ENCODE measurements at places on chromosomes 12 and 14. TPM values are rescaled to one million over a fixed set of nuclear protein-coding genes. Genes with fewer than 3 reads are reported as not detected.

The TTLL5 gene
- total RNA-seq, result 33.3 TPM

The ARF6 gene
- total RNA-seq, result 165 TPM

The LRP1-AS gene
- total RNA-seq, result not detected

The KLRC4 gene
- total RNA-seq, result not detected

The CDK4 gene
- 84.4 TPM for total RNA-seq

The HOXC12 gene
- not detected for total RNA-seq

The EMP1 gene
- 36.1 TPM for total RNA-seq

The KRT75 gene
- not detected for total RNA-seq

DNA sequence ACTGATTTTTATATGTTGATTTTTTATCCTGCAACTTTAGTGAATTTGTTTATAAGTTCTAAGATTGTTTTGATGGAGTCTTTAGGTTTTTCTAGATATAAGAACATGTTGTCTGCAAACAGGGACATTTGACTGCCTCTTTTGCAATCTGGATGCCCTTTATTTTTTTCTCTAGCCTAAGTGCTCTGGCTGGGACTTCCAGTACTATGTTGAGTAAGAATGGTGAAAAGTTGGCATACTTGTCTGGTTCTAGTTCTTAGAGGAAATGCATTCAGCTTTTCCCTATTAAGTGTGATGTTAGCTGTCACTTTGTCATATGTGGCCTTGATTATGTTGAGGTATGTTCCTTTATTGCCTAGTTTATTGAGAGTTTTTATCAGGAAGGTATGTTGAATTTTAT lies 68.1 kb downstream of the ERC1 start:
- H3K36me3 ChIP-seq, result peaks cover 41% of the 10 kb centered on the region
- H3K4me3 ChIP-seq, result no peak overlapping the region
- no peaks in the 10 kb centered on the region for H3K27me3 ChIP-seq
- no peak for DNase-seq
- peaks cover 2% of the 10 kb centered on the region for H3K4me1 ChIP-seq
- H3K27ac ChIP-seq, result no peak overlapping the region

GRCh38 chr12:109680264-109681005 lies 33.2 kb upstream of the FAM222A start:
- no peak overlapping the region for H3K4me3 ChIP-seq
- no peak overlapping the region for H3K27ac ChIP-seq
- H3K36me3 ChIP-seq, result no peaks in the 10 kb centered on the region

GRCh38 chr14:26486922-26487321 lies 110.9 kb downstream of the NOVA1 start:
- no peak overlapping the region for H3K4me3 ChIP-seq
- no peaks in the 10 kb centered on the region for H3K4me1 ChIP-seq
- H3K27me3 ChIP-seq, result no peaks in the 10 kb centered on the region
- H3K36me3 ChIP-seq, result no peaks in the 10 kb centered on the region
- DNase-seq, result no peak
- no peak overlapping the region for H3K27ac ChIP-seq

DNA sequence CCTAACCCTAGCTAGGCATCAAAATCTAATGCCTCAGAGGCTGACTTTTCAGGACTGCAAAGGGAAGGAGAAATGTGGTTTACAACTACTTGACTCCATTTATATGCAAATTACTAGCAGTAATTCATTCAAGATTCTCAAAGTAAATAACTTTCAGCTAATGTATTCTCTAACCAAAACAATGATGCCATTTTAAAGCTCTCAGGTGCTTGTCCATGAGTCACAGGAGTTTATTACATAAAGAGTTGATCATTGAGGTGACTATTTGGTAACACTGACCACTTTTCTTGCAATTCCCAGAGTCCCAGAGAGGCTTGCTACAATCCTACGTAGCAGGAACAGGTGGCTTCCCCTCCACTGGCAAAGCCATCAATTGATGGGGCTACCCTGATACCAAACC lies 109.0 kb upstream of the SLC35F4 start:
- peaks cover 9% of the 10 kb centered on the region for H3K27me3 ChIP-seq
- H3K27ac ChIP-seq, result no peak overlapping the region
- no peak for DNase-seq
- no peak overlapping the region for H3K4me3 ChIP-seq
- H3K36me3 ChIP-seq, result no peaks in the 10 kb centered on the region
- H3K4me1 ChIP-seq, result no peaks in the 10 kb centered on the region

GRCh38 chr14:57864659-57865058 lies 1.2 kb downstream of the SLC35F4 start:
- no peak overlapping the region for H3K27ac ChIP-seq
- no peaks in the 10 kb centered on the region for H3K36me3 ChIP-seq
- H3K27me3 ChIP-seq, result peaks cover 27% of the 10 kb centered on the region
- H3K4me3 ChIP-seq, result no peak overlapping the region
- no peak for DNase-seq
- no peaks in the 10 kb centered on the region for H3K4me1 ChIP-seq

DNA sequence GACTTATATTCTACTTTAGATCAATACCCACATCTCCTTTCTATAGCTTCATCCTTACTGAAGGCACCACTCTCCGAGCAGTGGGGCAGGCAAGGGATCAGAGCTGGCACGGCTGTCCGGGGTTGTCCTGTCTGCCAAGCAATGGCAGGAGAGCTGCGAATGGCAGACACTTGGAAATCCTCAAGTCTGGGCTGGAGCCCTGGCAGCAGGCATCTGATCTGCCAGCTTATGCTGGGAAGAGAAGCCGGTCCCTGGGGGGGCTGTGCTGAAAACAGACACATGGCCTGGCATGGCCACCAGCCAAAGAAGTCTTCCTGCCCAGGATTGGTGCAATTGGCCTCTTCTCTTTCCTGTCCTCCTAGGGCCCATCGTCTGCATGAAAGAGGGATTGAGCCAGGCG lies 280.2 kb upstream of the PWP1 start:
- DNase-seq, result no peak
- H3K36me3 ChIP-seq, result peaks cover 5% of the 10 kb centered on the region
- H3K4me1 ChIP-seq, result peaks cover 21% of the 10 kb centered on the region
- H3K4me3 ChIP-seq, result no peak overlapping the region

GRCh38 chr12:22978962-22979361 lies 354.0 kb downstream of the ETNK1 start:
- no peak overlapping the region for H3K27ac ChIP-seq
- peaks cover 2% of the 10 kb centered on the region for H3K27me3 ChIP-seq
- no peaks in the 10 kb centered on the region for H3K4me1 ChIP-seq

DNA sequence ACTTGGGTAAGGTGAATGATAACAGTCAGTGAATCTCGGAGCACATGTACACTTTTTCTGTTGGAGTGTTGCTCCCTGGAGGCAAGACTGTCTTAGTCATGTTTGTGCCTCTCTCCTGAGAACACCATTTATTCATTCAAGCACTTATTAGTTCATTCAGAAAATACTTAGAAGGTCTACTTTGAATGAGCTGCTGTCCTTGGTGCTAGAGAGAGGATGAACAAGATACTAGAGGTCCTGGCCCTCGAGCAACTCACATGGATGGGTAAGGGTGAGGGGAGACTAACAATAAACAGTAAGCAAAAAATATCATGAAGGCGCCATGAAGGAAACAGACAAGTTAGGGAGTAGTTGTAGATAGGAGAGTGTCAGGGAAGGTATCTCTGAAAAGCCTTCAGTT lies 17.1 kb upstream of the SAMD4A start:
- peaks cover 4% of the 10 kb centered on the region for H3K27me3 ChIP-seq
- H3K4me3 ChIP-seq, result no peak overlapping the region
- H3K4me1 ChIP-seq, result no peaks in the 10 kb centered on the region
- DNase-seq, result no peak

DNA sequence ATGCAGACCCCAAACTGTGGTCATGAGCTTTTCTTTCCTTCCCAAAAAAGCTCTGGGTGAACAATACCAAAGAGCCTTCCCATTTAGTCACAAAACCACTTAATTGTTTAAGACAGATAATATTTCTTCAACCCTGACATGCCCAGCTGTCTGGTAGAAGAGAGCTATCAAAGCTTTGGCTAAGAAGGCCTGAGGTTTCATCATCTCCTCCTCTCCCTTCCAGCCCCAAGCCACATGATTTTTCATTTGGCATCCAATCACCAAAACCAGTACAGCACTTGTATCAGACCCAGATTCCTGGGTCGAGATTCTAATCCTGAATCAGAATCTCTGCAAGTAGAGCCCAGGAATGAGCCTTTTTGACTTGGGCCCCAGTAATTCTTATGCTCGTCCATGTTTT lies 199.6 kb upstream of the TMEM260 start:
- H3K36me3 ChIP-seq, result no peaks in the 10 kb centered on the region
- H3K27me3 ChIP-seq, result peaks cover 4% of the 10 kb centered on the region
- H3K4me1 ChIP-seq, result no peaks in the 10 kb centered on the region

GRCh38 chr14:58914279-58914855 lies 274.1 kb upstream of the DAAM1 start:
- no peak overlapping the region for H3K4me3 ChIP-seq
- H3K27ac ChIP-seq, result no peak overlapping the region
- H3K4me1 ChIP-seq, result no peaks in the 10 kb centered on the region
- no peak for DNase-seq
- H3K27me3 ChIP-seq, result no peaks in the 10 kb centered on the region

GRCh38 chr14:94011795-94012194 lies 14.3 kb upstream of the OTUB2 start:
- H3K27ac ChIP-seq, result peak overlapping the region; percentile 88
- peak overlapping the region; percentile 26 for H3K4me3 ChIP-seq
- H3K4me1 ChIP-seq, result peaks cover 63% of the 10 kb centered on the region
- no peaks in the 10 kb centered on the region for H3K36me3 ChIP-seq
- H3K27me3 ChIP-seq, result peaks cover 8% of the 10 kb centered on the region

DNA sequence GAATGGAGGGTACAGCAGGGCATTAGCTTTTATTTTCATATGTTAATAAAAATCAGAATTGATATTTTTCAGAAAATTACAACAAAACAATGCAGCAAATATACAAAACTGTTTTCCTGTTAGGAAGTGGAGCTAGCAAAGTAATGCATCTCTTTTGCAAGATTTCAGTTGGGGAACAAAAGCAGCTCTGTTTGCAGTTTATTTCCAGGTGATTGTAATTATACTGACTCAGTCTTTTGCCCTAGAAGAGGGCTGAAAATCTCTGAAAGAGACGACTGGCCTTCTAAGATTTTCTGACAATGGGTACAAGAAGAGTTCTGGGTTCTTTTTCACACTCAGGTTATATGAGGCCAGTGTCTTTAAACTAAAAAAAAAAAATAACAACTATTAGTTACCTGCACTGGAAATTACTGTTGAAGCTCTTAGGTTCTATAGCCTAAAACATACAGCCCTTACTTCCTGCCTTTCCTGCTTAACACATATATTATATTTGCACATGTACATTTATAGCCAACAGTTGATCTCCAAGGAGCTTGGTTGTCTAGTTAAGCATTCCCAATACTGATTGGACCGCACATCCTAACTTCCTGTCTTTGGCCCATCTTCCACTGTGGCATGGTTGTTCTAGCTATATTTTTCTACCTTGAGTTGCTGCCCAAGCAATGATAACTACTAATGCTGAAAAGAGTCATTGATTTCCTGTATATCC lies 199.1 kb upstream of the KRR1 start:
- no peak overlapping the region for H3K27ac ChIP-seq
- H3K27me3 ChIP-seq, result peaks cover 20% of the 10 kb centered on the region
- no peaks in the 10 kb centered on the region for H3K4me1 ChIP-seq

DNA sequence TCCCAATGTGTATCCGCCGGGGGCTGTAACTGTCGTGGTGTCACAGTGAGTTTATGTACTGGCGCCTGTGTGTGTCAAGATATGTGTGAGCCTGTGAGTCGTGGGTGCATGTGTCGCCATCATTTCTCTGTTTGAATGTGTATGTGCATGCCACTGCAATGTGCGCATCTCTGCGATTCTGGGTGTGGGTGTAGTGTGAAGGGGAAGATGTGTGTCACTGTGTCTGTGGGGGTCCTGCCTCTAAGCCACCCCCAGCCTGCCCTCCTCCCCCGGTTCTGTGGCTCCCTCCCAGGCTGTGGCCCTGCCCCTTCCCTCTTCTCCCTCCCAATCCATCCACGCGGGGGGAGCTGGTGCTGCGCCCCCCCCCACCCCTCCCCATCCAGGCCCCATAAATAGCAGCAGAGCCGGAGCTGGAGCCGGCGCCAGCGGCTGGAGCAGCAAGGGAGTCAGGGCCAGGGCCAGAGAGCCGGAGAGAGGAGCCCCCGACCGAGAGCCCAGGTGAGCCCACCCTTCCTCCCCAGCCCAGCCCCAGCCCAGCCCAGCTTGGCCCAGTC lies at the start of gene CPNE6:
CPNE6 (plus strand) TSS at position 419 of the 554 bp plus-strand sequence. CDS start 1,375 bp downstream, outside the sequence.
- no peak for DNase-seq
- H3K27ac ChIP-seq, result no peak within 1 kb of the TSS
- no peaks in the 10 kb centered on the region for H3K36me3 ChIP-seq
- H3K4me1 ChIP-seq, result peaks cover 11% of the 10 kb centered on the region
- H3K4me3 ChIP-seq, result no peak within 1 kb of the TSS
- peaks cover 2% of the 10 kb centered on the region for H3K27me3 ChIP-seq

DNA sequence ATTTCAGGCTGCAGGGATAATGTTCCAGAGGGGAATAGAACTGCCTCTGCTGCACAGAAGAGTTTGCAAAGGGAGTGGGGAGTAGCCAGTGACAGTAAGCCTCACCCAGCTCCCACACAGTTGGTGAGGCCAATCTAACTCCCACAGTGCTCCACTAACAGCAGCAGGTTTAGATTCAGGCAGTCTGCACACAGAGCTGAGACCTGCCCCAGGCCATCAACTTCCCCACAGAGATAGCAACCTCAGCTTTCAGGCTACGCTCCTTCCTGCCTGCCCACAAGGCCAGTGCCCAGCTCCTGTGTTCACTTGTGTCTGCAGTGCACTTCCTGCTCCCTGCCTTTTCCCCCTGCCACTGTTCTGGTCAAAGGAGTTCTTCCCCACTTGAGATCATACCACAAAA lies 107.5 kb downstream of the TBC1D30 start:
- H3K27ac ChIP-seq, result no peak overlapping the region
- H3K27me3 ChIP-seq, result peaks cover 21% of the 10 kb centered on the region
- H3K36me3 ChIP-seq, result no peaks in the 10 kb centered on the region

DNA sequence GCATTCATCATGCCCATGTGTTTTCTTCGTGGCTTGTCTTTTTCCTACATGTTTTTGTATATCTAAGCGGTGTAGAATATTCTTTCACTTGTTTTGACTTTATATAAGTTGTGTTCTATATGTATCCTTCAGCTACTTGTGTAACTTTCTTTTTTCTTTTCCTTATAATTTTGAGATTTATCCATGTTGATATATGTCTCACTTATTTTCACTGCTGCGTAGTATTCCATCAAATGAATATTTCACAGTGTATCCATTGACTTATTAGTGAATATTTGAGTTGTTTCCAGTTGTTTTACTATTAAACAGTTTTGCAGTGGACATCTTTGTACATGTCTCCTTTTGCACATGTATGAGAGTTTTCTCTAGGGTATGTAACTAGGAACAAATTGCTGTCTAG lies 43.9 kb downstream of the BORCS5 start:
- peaks cover 19% of the 10 kb centered on the region for H3K4me1 ChIP-seq
- H3K4me3 ChIP-seq, result no peak overlapping the region
- H3K27me3 ChIP-seq, result no peaks in the 10 kb centered on the region
- no peak overlapping the region for H3K27ac ChIP-seq
- peaks cover 23% of the 10 kb centered on the region for H3K36me3 ChIP-seq

DNA sequence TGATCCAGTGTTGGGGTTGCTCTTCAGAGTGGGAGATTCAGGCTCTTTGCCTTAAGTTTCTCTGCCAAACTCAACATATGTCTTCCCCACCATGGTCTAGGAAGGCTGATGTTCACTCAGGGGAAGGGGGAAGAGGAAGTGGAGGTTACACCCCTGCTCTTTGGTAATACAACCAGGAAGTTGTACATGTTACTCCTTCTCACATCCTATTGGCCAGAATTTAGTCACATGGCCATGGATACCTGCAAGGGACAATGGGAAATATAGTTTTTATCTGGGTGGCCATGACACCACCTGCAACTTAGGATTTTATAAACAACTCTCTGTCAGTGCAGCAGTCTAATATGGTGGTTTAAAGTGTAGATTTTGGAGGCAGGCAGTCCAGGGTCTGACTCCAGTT lies 150.9 kb downstream of the TBX5 start:
- no peaks in the 10 kb centered on the region for H3K4me1 ChIP-seq
- H3K36me3 ChIP-seq, result no peaks in the 10 kb centered on the region
- no peak overlapping the region for H3K27ac ChIP-seq
- H3K4me3 ChIP-seq, result no peak overlapping the region
- DNase-seq, result no peak
